ENCODE measurements at places on chromosomes 5 and 9.

GRCh38 chr5:90173299-90174030 is 236.1 kb downstream of the CETN3 start:
- no peak for DNase-seq

DNA sequence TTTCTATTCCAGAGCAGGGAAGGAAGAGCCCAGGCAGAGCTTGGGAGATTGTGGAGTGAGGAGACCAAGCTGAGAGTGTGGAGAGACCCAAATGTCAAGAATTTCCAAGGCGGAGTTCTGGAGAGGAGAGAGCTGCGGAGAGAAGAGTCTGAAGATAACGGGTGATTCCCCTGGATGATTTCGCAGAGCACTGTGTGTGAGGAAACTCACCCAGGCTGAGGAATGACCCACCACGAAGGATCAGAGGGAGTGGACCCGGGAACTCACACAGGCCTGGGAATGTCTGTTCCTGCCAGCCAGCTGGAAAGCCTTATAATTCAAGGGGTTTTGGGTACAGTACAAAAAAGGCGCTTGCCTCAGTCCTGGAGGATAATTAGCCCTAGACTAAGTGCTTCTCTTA is 94.2 kb downstream of the WNK2 start:
- DNase-seq, result no peak

GRCh38 chr5:12080761-12081160 is 176.5 kb upstream of the CTNND2 start:
- DNase-seq, result no peak

DNA sequence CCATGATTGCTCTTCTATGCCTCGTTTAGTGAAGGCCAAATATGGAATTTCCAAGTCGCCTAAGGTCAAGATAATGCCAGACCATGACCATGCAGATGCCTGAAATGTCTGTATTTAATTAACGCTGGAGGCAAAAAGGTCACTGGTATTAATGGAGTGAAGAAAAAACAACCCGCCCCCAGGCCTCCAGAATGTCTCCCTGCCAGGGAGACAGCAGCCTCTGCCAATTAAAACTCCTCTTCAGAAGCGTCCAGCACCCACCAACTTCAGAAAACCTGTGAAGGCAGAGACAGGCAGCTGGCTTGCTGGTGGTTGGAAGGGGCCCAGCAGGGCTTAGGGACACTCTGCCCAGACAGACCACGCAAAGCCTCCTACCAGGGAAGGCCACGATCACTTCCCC is 94.4 kb downstream of the VAV2 start:
- no peak for DNase-seq

GRCh38 chr5:96816411-96816939 is 8.7 kb upstream of the ERAP1 start:
- DNase-seq, result no peak

- DNase-seq, result no peak
Observed at GRCh38 chr9:121820286-121821005, 169.0 kb downstream of the DAB2IP start.

- DNase-seq, result no peak
Observed at GRCh38 chr9:20599195-20599594, 23.1 kb downstream of the MLLT3 start.

- no peak for DNase-seq
Observed at GRCh38 chr5:14628346-14628745, 36.2 kb upstream of the OTULIN start.

DNA sequence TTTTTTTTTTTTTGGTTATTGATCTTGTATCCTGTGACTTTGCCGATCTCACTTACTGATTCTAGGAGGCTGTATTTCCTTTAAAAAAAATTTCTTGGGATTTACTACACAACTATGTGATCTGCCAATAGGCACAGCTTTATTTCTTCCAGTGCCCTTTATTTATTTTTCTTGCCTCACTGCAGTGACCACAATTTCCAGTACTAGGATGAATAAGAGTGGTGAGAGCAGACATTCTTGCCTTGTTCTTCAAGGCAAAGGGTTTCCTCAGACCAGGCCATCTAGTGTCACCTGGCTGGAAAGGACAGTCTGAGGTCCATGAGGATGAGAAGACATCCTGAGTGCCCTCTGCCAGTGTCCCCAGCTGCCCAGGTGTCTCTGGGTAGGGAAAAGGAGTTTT is 265.4 kb downstream of the SPOCK1 start:
- DNase-seq, result no peak

DNA sequence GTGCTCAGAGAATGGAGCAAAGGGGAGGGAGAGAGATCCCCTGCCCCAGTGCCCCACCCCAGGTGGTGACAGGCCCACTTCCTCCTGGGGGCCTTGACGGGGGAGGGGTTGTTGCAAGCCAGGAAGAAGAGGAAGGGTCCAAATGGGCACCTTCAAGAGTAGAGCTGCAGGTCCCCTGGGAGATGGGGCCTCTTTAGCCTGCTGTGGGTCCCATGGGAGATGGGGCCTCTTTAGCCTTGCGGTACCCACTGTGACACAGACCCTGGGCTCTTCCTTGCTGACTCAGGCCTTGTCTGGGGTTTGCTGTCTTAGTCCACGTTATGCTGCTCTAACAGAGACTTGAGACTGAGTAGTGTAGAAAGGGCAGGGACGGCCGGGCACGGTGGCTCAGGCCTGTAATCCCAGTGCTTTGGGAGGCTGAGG is 9.6 kb upstream of the TOR4A start:
- DNase-seq, result no peak

- DNase-seq, result no peak
Observed at GRCh38 chr5:138903130-138903775, 28.1 kb upstream of the LRRTM2 start.

DNA sequence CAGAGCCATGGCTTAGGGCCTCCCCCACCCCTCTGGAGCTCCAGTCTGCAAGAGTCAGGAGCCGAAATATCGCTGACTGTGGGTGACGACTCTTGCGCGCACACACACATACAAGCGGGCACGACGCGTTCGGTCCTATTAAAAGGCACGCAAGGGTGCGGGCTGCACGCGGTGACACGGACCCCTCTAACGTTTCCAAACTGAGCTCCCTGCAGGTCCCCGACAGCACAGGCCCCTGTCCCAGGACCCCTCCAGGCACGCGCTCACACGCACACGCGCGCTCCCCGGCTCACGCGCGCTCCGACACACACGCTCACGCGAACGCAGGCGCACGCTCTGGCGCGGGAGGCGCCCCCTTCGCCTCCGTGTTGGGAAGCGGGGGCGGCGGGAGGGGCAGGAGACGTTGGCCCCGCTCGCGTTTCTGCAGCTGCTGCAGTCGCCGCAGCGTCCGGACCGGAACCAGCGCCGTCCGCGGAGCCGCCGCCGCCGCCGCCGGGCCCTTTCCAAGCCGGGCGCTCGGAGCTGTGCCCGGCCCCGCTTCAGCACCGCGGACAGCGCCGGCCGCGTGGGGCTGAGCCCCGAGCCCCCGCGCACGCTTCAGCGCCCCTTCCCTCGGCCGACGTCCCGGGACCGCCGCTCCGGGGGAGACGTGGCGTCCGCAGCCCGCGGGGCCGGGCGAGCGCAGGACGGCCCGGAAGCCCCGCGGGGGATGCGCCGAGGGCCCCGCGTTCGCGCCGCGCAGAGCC is at the start of gene GRIN1:
GRIN1 (plus strand) TSS at position 433 of the 746 bp plus-strand sequence. CDS start 333 bp downstream, outside the sequence.
- no peak for DNase-seq

DNA sequence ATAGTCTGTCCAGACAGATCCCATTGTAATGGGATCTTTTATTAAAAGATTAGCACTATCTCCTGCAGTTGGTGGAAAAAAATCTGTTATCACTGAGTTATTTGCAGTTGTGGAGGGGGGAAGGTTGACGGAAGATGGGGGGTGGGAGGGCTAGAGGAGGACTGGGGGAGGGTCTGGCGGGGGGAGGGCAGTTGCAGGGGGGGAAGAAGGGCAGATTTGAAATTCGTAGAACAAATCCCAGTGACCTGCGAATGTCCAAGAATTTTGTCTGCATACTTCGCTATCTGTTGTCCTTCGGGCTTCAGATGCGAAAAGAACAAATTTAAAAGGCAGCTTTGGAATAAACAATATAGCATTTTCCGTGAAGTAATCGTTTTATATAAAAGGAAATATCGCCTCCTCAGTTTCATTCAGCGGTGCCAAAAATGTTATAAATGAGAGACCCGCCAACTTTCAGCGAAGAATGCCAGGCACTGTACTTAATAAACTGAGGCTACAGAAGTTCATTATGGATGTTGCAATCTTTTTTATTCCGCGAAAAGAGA is 1.3 kb upstream of the FST start:
- DNase-seq, result no peak

DNA sequence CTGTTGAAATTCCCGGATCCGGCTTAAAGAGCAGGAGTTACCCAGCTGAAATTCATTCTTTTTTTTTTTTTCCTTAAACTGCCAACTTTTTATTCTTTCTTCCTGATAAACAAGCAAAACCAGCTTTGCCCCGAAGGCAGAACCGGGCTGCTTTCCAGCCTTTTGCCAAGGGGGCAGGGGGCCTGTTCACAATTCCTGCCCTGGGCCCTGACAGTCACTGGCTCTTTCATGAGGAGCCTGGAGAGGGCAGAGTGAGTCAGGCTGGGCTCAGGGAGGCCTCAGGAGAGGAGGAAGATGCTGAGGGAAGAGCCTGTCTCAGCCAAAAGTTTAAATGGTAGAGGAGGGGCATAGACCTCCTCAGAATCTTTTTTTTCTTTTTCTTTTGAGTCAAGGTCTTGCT is 4.8 kb downstream of the GLIPR2 start:
- no peak for DNase-seq

DNA sequence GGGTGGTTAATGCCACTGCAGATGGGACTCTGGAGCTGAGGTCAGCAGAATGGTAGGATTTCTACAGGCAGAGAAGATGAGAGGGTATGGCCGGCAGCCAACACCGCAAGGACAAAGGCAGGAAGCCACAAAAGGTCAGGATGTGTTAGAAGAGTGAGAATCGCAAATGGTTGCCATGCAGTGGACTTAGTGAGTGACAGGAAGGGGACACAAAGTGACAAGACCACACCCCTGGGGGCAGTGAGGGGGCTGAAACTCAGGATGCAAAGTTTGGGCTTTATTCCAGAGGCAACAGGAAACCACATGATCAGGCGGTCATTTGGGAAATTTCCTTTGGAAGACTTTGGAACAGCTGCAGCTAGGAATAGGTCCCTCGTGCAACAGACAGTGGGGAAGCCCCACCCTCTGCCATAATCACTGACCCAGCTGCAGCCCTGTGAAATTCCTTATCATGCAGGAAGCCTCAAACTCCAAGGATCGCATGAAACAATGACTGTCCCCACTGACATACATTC is 14.2 kb upstream of the CCDC180 start:
- peak; percentile 77 for DNase-seq

DNA sequence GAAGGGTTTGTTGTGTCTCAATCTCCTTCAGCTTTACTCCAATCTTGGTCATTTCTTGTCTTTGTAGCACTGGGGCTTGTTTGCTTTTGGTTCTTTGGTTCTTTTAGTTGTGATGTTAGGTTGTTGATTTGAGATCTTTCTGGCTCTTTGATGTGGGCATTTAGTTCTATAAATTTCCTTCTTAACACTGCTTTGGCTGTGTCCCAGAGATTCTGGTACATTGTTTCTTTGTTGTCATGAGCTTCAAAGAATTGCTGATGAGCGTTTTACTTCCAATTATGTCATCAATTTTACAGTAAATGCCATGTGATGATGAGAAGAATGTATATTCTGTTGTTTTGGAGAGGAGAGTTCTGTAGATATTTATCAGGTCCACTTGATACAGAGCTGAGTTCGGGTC is 353.3 kb downstream of the MAN2A1 start:
- DNase-seq, result no peak

DNA sequence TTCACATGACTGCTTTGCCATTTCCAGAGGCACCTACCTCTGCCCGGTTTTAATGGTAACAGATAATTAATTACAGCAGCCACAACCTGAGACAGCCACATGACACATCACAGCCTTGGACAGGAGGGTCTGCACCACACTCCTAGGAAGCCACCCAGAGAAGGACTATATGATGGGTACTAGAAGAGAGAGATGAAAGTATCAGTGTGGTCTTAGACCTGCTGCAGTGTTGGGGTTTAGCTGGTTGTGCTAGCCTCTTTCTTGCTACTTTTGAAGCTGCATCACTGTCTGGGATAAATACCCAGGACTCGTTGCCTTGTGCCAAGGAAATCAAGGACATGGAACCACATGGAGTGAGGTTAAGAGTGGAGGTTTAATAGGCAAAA is 266.4 kb downstream of the ICE1 start:
- DNase-seq, result no peak

DNA sequence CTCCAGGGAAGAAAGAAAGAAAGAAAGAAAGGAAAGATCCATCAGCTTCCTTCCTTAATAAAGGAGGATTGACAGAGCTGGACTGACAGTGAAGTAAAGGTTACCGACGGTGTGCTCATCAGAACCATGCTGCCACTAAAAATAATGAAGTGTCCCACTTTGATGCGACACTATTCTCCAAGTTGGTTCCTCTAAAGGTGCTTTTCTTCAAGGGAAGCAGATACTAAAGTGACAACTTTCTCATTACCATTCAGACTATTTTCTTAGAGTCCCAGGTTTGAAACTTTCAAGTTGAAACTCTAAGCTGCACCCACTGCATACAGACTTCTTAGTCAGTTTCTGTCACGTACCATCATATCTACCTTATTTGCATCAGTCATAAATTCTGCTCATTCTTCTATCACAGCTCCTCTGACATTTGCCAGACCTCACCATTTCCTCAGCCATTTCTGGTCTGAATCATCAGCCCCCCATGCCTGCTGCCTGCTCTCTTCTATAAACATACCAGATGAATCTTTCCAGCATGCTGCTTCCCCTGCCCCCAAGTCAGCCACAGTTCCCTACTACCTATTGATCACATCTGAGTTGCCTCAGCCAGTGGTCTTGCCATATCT is 177.6 kb downstream of the DEPDC1B start:
- no peak for DNase-seq

DNA sequence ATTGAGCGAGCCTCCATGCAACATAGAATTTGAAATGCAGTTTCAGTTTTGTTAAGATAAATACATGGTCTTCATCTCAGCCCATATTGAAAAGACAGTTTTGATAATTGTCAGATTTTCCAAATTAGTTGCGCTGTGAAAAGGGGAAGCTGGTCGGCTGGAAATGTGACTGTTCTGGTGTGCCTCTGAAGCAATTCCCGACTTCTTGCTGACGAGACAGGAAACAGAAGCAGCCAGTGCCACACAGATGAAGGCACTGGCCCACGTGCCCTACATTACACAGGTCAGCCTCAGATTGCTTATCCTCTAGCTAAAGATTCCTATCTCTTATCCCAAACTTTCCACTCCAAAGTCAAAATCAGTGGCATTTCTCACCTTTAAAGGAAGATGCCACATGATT is 214.1 kb upstream of the TLE4 start:
- no peak for DNase-seq

GRCh38 chr5:41347569-41347968 is 134.2 kb upstream of the C6 start:
- no peak for DNase-seq

Measured in SHP77 (cell line).